Fibroblast of skin of left biceps (primary cell): ENCODE measurements at places on chromosomes 2 and 18.

GRCh38 chr2:18209934-18210639, 331.6 kb downstream of the KCNS3 start:
- DNase-seq: peak; percentile 86

- DNase-seq: no peak
These were observed 248.9 kb downstream of the ANAPC1 start for GRCh38 chr2:111634995-111635538.

DNA sequence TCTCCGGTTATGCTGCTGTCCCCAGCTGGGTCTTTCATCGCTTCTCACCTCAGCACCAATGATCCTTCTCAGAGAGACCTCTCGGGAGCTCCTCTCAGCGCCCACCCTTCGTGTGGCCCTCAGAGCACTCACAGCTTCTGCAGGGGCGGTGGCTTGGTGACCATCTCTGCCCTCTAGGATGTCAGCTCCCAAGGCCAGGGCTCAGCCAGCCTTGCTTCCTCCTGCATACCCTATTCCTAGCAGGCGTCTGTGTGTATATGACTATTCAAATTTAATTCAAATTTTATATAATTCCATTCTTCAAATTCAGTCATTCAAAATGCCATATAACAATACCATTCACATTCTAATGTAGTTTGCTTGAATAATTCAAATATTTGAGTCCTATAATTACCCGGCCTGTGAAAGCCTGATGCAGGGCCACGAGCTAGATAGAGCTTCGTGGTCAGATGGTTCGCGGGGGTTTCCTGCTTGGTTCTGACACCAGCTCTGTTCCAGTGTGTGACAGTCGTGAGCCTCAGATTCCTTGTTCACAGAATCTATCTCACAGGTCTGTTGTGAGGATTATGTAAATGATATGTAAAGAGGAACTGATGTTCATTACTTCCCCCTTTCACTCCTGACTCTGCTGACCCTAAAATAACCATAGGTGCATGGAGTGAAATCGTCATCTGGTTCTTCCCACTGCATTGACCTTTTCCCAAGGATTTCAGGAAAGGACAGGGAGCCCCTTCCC, 94.0 kb upstream of the CNGA3 start:
- DNase-seq: no peak

GRCh38 chr2:134917360-134917865, 1.2 kb upstream of the CCNT2 start:
- DNase-seq: no peak

GRCh38 chr2:18005411-18005810, 126.9 kb downstream of the KCNS3 start:
- DNase-seq: no peak

- no peak for DNase-seq
These were observed 73.4 kb downstream of the INPP4A start for GRCh38 chr2:98518101-98518500.

- no peak for DNase-seq
These were observed 33.1 kb upstream of the EN1 start for GRCh38 chr2:118880501-118880900.

GRCh38 chr2:231717281-231718171, 9.2 kb downstream of the PTMA start:
- no peak for DNase-seq

DNA sequence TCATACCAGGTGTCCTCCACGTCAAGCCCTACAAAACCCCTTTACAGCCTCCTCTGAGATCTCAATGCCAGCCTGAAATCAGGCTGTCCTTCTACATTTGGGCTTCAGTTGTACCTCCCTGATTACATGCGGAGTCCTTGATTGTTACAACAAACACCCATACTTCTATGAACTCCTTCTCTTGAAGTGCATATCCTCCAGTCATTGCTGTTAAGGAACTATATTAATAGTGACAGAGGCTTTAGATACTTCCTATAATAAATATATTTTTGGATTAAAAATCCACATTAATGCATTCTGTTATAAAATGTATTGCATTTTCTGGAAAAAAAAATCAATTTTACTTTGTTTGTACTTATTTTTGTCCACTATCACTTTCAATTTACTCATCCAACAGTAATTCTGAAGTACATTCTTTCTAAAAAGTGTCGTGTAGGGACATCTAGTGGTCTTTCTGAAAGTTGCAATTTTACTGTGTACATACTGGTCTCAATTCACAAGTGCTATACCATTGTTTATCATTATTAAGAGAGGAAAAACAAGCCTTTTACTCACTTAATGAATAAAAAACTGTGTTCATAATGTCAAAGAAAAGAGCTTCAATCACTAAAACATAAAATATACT, 316.4 kb downstream of the DSEL start:
- DNase-seq: peak; percentile 30

- no peak for DNase-seq
These were observed 971 bp downstream of the ZNF385B start for GRCh38 chr2:179860255-179861026.

- DNase-seq: no peak
These were observed 47.4 kb downstream of the ZBTB7C start for GRCh38 chr18:48361801-48362200.
